ENCODE measurements at places on chromosomes 1 and 21.

DNA sequence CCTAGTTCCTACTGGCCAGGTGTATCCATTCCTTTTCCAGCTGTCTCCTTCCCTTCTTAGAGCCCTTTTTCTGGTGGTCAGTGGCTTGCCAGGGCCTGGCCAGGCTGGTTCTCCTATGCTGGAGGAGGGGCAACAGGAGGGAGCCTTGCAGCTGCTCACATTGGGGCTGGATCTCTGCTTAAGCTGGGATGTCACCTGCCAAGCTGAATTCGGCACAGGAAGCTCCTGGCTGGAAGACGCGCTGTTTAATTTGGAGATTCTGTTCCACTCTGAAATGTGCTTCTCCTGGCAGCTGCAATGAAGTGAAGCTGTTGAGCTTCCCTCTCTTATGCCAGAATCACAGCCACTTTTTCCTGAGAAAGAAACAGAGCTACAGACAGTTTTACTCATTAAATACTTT lies 56.0 kb upstream of the POU3F1 start:
- DNase-seq, result no peak

DNA sequence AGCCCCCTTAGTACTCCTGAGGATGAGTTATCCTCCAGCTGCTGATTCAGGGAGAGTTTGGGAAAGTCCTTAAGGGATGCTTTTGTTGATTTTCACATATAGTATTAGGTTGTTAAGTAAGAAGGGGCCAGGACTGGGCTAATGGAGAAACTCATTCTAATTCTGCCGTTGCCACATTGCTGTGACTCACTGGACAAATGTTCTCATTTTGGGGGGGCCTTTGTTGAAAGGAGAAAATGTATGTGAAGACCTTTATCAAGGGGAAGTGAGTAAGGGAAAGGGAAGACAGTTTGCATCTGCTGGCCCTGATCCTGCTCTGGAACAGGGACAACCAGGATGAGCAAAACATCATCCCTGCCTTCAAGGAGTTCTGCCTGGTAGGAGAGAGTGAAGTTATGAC lies 123.2 kb upstream of the FGGY start:
- no peak for DNase-seq

GRCh38 chr1:55478742-55479141 lies 263.6 kb upstream of the USP24 start:
- no peak for DNase-seq

DNA sequence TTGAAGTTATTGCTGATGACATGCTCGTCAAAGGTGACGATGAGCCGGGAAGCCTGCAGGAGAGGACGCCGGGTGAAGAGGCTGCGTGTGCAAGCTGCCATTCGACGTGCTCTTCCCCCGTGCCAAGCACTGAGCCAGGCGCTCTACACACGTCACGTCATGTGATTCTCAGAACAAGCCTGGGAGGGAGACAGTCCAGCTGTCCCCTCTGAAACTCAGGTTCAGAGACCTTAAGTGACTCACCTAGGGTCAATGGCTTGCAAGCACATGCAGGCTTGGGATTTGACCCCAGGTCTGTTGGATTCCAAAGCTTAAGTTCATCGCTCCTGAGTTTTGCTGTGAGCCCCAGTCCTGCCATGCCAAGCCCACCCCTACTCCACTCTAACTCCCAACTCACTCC lies 57.1 kb downstream of the RAP1GAP start:
- no peak for DNase-seq

DNA sequence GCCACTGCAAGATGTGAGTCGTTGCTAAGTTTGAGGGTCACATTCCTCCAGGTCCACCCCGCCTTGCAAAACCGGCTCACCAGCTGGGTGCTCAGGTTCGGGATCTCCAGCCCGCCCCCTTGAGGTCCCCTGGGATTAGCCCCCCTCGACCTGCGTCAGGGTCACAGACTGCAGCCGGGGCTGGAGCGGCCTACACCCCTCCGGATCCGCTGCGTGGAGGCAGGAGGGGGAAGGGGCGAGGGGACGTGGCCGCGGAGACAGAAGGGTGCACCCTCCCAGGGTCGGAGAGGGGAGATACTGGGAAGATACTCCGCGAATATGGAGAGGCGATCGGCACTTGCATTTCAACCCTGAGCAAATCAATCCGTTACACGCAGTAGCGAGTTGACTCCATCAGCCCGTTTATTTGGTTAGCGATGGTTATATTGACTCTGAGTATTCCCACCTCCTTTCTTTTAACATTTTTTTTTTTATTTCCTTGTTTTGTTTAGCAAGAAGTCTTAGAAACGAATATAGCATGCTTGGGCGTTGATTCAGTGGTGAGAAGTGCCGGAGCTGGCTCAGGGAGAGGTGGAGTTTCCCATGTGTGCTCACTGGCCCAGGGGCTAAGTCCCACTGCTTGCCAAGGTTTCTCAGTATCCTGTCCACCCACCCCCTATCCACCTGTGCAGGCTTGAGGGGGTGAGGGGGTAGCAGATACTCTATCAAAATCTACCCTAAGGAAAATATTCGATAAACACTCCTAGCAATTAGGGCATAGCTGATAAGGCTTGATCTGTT lies 997 bp downstream of the IFNAR2 start:
- DNase-seq, result no peak

GRCh38 chr1:204663644-204664383 lies 21.7 kb downstream of the LRRN2 start:
- no peak for DNase-seq

Data from stimulated activated CD4-positive, alpha-beta T cell treated with anti-CD3 and anti-CD28 coated beads, Interleukin-4, amount 100 ng/mL, for 4 hours (primary cell).